ENCODE measurements at places on chromosomes 12 and 14.

DNA sequence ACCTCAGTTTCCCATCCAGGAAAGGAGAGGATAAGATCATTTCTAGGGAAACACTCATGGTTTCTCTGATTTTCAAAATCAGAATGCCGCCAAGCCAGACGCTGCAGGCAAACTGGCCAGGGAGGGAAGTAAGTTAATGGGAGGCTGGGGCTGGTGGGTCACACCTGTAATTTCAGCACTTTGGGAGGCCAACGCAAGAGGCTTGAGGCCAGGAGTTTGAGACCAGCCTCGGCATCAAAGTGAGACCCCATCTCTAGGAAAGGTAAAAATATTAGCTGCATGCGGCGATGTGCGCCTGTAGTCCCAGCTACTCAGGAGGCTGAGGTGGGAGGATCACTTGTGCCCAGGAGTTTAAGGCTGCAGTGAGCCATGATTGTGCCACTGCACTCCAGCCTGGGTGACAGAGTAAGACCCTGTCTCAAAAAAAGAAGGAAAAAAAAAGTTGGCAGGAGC, 587 bp downstream of the SELPLG start:
- no peak for DNase-seq

- DNase-seq = no peak
Measured at GRCh38 chr12:56163533-56164344, 5.6 kb downstream of the MYL6 start.

DNA sequence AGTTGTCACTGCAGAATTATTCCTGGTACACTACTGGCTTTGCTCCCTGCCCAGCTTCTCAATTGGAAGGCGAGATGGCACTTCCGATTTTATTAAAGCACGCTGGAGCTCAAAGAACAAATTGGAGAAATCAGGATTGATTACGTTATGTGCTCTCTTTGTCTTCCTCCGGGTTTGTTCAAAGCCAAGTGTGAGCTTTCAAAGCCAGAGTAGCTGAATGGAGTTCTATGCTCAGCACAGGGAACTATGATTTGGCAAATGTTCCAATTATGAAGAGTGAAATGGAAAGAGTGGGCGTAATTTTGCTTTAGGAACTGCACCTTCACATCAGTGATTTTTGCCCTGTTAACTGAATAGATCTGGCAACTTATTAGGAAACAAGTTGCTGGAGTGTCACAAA, 72.4 kb downstream of the FLRT2 start:
- DNase-seq = no peak

DNA sequence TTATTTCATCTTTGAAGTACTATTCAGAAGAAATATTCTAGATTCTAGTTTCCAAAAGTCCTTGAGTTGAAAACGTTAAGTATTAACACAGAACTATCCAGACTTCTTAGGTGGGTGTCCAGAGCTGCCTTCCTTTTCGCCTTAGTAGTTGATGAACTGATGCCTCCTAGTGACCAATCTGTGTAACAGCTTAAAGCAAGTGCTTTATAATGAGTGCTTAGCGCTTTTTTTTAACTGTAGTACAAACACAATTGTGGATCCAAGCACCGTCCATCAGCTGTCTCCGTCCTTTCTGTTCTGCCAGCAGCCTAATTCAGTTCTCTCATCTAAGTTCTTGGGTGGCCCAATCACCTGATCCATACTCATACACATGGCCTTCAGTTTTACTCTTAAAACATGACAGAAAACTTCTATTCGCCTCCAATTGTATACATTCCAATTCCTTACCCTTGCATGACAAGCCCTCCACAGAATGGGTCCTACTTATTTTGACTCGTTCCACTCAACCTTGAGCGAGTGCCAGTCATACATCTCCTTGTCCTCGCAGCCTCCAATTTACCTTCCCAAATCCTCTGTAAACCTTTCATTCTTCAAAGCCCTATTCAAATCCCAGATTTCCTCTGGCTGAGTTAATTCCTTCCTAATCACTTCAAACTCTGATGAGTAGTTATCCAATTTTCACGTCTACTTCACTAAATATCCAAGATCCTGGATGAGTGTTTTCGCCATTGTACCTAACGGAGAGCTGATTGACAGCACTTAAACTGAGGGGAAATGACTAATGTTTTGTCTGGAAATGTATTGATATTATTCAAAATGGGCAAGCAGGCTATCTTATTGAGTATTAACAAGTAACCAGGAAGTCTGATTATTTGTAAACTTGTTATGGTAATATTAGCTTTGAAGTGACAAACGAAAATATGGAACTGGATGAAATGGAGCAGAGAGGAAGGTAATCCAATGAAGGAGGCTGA, 5.8 kb upstream of the PHLDA1 start:
- no peak for DNase-seq

DNA sequence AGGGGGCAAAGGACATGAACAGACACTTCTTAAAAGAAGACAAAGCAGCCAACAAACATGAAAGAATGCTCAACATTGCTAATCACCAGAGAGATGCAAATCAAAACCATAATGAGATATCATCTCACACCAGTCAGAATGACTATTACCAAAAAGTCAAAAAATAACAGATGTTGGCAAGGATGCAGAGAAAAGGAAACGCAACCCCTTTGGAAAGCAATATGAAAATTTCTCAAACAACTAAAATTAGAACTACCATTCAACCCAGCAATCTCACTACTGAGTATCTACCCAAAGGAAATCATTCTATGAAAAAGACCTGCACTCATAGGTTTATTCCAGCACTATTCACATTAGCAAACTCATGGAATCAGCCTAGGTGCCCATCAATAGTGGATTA, 25.6 kb downstream of the MDM1 start:
- no peak for DNase-seq

- no peak for DNase-seq
Measured at GRCh38 chr12:106296179-106296877, 6.2 kb upstream of the TCP11L2 start.

GRCh38 chr12:77685901-77686300, 144.8 kb upstream of the NAV3 start:
- no peak for DNase-seq

DNA sequence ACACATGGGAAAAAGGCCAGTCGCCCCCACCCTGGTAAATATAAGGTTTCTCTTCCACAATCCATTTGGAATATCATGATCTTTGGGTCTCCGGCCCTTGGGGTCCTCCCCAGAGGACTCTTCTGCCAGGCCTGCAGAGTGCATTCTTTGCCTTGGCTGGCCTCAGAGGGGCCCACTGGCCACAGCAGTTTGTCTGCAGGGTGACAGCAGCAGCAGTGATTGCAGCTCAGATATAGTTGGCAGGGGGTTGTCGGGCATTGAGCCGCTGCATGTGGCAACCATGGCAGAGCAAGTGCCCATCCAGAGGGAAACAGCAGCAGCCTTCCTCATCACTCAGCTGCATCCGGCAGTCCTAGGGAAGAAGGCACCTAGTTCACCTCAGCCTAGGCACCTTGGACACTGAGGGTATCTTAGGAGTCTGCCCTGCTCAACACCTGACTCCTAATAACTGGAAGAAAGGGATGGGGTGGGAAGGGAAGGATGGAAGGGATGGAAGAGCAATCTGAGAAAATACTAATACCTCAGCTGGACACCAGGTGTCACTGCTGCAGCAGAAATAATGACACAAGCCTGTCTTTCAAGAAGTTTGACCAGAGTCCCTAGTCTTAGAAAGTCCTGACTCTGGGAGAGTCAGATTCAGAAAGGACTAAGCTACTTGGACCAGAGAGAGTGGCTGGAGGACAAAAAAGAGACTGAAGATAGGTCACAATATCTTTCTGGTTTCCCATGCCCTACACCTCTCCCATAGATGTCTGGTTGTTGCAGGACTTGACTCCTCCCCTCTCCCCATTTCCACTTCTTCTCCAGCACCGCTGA, 8.9 kb downstream of the AJUBA start:
- no peak for DNase-seq

GRCh38 chr12:122081083-122081696, 2.6 kb downstream of the MLXIP start:
- DNase-seq = no peak

GRCh38 chr14:69794791-69795190, 2.2 kb downstream of the SLC10A1 start:
- DNase-seq = no peak

DNA sequence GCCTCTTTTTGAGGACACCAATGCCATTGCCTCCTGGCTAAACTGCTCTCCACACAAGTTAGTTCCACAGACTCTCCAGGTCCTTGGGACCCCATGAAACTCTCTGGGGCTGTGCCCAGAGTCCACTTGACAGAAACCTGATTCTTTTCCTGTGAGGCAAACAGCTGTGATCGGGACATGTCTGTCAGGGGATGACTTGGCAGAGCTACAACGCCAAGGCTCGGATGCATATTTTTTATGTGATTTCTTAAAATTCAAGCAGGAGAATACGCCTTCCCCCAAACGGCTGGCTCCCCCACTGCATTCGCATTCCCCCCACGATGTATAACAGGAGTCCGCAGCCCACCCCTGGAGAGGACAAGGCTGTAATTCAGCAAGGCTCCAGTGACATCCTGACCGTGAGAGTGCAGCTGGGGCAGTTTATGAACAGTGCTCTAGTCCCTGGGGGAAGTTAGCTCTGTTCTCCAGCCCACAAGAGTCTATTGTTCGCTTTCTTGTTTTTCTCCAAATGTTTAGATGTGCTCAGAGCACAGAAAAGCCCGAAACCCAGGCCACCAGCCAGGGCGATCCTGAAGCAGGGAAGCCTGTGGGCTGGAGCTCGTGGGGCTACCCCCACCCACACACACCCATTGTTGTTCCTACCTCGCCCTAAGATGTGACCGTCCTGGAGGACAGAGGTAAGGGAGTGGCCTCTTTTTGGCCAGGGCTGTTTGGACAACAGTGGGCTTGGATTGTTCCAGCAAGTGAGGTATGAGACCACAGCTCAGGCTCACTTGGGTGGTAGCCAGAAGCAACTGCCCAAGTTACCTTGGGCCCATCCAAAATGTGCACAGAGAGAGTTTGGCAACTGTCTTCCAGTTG, 159.5 kb downstream of the ZFP36L1 start:
- no peak for DNase-seq

- DNase-seq = no peak
Measured at GRCh38 chr14:98840091-98840490, 431.9 kb downstream of the BCL11B start.

GRCh38 chr14:54600717-54601109, 33.8 kb downstream of the SAMD4A start:
- DNase-seq = no peak

DNA sequence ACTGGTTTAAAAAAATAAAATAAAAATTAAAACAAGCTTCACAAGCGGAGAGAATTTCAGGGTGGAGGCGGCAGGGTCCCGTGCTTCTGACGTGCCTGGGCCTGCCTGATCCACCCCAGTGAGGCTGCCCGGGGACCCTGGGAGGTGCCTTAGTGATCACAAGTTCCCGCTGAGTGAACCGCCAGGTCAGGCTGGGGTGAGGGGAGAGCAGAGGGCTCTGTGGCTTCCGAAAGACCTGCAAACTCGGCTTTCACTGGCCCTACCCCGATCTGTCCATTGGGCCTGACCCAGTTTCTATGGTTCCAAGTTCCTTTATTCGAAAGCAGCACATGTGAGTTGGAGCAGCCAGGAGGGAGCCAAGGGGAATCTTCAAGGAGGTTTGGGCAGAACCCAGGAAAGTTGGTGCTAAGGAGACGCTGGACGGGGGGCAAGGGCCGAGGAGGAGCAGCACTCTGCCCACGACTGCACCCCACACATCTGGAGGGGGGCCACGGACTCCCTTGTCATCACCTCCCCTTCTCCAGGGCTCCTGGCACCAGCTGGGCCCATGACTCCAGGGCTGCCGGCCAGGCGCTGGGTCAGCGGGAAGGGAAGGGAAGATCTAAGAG, 12.9 kb downstream of the MMP14 start:
- DNase-seq = no peak

Measured in stimulated activated CD8-positive, alpha-beta memory T cell treated with anti-CD3 and anti-CD28 coated beads, Interleukin-7, amount 100 ng/mL, for 1 hour (primary cell).